Frontal cortex (tissue), 4 donors: ENCODE measurements at places on chromosomes 5 and 9.

DNA sequence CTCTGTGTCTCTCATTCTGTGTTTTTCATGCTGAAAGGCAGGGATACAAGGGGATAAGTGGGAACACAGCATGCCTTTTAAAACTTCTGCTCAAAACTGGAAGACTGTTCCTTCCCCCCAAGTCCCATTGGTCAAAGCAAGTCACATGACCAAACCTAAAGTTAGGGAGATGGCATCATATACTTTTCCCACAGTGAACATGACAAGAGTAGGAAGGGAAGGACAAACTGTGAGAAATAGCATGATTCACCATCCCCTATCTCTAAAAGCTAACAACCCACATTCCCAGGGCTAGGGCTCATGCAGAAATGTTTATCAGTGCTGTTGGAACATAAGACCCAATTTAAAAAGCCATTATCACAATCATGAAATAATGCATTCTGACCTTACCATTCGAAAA lies 24.2 kb upstream of the SHISAL2B start:
- no peak for DNase-seq

GRCh38 chr9:86128235-86128822 lies 29.0 kb upstream of the GOLM1 start:
- no peak for DNase-seq

DNA sequence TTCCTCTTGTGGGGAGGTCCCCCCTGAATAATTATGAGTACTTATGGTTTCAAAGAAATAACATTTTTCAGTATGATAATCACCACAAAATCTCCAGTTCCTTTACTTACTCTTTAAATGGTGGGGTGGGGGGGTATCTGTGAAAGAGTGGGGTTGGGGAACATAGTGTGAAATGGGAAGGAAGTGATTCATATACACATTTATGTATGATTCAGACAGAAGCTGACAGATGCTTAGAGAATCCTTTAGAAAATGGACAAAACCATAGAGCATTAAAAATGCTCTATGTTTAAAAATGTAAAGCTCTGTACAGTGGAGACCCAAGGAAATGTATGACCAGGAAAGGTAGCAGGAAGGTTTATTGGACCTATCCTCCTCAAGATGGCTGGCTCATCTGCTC lies 267.5 kb upstream of the GRIA1 start:
- no peak for DNase-seq

DNA sequence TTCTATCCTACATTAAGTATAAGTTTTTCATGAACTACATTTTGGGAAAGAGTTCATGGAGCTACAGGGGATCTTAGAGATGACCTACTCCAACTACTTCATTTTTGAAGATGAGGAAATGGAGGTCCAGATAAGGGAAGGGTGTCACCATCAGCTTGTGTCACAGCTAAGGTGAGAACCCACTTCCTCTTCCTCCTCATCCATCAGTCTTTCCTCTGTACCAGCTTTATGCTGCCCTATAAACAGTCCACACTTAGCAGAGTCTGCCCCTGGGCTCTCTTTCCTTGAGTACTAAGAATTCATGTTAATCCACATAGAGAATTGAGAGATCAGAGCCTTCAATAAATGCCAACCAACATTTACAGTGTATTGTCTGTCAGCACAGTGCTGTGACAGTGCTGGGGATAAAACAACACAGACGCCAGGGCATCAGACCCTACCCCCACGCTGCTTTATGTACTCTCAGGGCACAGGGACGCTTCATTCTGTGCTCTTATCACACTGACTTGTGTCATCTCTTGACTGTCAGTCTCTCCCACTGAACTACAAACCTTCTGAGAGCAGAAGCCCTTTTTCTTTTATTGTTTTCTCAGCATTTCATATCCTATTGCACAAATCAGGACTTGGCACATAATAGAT lies 22.1 kb downstream of the ADRB2 start:
- no peak for DNase-seq

- no peak for DNase-seq
These were observed 186.1 kb downstream of the ZNF608 start for GRCh38 chr5:124560370-124560769.

DNA sequence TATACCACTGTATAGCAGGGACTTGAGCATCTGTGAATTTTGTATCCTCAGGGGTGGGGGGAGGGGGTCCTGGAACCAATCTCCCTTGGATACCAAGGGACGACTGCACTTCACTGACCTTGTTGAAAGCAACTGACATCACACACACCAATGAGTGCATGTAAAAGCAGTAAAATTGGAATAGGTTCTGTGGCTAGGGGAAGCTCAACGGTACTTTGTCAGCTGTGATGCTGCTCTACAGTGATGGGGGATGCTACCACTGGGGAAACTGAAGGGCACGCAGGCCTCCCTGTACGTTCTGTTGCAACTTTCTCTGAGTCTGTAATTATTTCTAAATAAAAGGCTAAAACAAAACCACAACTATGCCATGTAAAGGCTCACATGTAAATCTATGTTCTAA lies 47.0 kb upstream of the RETREG1 start:
- DNase-seq: no peak
